Stromal cell of bone marrow (primary cell): ENCODE measurements at places on chromosomes 2 and 18.
A peak's percentile ranks its signal among the peaks of the same experiment; 100 is the strongest.

- DNase-seq, result no peak
Measured at GRCh38 chr18:42921226-42921737, 194.2 kb downstream of the RIT2 start.

DNA sequence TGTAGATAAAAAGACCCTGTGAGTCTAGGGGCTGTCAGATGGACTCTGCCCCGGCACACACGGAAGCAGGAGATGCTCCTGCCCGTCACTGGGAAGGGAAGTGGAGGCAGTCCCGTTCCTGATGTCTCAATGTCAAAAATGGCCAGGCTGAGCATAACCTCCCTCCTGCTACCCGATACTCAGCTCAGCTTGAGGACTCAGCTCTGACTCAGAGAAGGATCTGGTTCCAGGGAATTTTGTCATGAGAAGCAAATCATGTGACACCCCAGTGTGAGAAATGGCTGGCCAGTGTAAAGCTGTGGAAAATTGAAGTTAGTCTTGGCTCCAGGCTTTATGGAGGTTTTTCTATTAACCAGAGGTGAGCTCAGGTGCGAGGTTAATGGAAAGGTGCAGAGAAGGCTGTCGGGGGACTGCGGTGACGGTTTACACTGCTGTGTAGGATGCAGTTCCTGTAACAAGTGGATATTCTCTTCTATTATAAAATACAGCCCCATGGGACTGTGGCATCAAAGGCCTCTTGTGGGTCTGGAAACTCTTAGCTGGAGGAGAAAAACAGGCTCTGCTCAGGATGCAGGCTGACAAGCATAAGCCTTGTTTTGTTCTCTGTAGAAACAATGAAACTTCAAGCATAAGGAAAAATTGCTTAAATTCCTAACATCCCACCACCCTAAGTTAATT, 24.7 kb upstream of the AGAP1 start:
- DNase-seq, result peak; percentile 97

GRCh38 chr18:5500158-5500939, 43.4 kb downstream of the EPB41L3 start:
- no peak for DNase-seq

DNA sequence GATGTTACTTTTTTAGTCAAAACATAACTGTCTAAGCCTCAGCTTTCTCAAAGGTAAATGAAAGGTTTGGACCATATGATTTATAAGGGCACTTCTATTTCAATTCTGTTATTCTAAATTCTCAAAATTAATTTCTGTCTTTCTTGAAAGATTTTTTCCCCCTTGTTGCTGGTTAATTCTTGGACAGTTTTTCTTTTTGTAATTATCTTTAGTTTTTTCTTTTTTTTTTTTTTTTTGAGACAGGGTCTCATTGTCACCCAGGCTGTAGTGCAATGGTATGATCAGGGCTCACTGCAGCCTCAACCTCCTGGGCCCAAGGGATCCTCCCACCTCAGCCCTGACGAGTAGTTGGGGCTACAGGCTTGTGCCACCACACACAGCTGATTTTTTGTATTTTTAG, 121.0 kb upstream of the MYO3B start:
- no peak for DNase-seq

- DNase-seq, result no peak
Measured at GRCh38 chr18:36830158-36830495, 1.2 kb downstream of the KIAA1328 start.

DNA sequence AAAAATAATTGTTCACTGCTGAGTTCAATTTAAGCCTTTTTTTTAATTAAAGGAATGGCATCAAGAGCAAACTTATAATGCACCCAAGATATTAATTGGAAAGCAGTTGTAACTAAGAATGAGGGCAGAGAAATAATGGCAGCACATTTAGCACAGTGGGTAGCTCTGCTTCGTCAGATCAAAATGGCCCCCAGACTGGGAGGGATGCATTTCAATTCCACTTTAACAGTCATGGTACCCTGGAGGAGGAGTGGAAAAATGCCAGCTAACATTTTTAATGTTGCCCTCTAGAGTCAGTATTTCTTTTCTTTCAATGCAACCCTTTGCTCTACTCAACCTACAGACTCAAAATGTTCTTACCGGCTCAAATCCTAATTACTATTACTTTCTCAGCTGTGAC, 504.8 kb upstream of the SETBP1 start:
- no peak for DNase-seq

GRCh38 chr2:85719609-85720240, 25.6 kb downstream of the GNLY start:
- DNase-seq, result no peak

DNA sequence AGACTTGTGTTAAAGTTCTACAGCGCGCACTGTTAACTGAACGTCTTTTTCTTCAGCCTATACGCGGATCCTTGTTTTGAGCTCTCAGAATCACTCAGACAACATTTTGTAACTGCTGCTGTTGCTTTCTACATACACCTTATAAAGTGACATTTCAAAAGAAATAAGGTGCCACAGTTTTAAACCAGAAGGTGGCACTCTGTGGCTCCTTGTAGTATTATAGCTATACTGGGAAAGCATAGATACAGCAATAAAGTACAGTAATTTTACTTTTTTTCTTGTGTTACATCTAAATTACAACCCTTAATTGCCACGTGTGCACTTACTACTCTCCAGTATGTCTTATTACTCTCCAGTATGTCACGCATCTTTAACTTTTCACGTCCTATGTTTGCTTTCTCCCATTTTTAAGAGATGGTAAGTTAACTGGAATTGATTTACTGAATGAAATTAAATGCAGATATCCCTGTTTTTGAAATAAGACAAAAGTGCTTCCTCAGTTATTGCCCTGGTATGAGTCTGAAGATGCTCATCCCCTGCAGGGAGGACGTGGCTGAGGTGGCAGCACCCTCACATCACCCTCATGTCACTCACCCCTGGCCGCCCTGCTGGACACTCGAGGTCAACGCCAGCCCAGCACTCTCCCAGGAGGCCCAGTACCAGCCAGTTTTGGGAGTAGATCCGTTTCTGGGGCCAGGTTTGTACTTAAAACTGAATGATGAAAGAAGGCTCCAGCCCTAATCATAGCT, 37.8 kb downstream of the GORASP2 start:
- no peak for DNase-seq

GRCh38 chr2:165105926-165106325, 97.9 kb downstream of the SCN3A start:
- no peak for DNase-seq

DNA sequence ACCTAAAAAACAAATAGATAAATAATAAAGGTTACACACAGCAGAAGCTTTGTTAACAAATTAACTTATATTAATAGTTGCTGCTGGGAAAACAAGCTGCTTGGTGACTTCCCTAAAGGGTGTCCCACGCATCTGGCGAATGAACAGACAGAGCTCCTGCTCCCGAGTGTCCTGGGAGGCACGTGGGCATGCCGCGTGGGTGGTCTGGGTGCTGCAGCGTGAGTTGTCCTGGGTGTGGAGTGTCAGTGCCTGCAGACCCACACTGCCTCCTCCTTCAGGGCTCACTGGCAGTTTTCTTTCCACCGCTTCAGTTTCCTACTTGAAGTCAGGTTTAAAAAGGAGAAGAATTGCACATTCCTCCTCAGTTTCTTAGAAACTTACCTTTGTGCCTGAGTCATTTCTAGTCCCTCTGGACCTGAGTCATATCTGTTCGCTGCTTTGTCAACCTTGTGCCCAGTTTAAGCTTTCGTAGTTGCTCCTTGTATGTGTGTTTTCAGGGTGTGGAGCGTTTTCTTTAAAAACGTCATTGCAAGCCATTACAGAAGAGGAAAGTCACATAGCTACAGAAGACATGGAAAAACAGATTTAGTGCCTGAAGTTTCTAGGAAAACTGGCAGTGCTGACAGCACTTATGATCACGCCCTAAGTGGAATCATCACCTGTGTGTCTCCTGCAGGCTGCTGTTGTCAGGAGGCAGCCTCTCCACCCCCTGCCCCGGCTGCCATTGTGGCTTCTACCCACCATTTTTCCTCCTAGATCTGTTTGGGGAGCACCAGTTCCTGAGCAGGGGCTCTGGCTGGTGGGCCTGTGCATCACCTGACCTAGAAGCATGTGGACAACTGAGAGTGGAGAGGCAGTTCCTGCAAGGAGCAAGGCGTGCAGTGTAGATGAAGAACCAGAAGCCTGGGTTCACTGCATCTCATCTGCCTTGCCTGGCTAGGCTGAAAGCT, 24.5 kb downstream of the IMPA2 start:
- DNase-seq, result no peak

DNA sequence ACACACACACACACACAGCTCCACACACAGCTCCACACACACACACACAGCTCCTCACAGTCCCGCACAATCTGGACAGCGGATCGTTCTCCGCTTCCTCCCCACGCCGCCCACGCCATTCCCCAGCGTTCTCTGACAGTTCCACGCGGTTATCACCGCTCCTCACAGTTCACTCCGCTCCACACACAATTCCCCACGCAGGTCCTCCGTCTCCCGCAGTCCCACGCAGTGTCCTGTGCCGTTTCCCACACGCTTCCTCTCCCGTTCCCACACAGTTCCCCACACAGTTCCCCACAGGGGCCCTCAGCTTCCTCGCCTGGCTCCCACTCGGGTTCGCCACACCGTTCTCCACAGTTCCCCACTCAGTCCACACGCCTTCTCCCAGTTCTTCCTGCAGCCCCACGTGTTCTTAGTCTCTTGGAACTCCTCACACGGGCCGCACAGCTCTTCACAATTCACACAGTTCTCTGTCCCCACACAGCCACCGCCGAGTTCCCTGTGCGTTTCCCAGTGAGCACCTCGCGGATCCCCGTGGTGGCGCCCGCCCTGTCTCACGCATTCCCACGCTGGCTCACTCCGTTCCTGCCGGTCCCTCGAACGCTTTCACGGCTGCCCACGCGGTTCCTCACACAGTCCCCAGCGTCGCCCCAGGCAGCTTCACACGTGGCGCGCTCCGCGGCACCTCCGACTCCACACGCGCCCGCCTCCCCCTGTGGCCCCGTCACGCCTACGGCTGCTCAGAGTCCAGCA, 38.4 kb downstream of the KIF1A start:
- no peak for DNase-seq

DNA sequence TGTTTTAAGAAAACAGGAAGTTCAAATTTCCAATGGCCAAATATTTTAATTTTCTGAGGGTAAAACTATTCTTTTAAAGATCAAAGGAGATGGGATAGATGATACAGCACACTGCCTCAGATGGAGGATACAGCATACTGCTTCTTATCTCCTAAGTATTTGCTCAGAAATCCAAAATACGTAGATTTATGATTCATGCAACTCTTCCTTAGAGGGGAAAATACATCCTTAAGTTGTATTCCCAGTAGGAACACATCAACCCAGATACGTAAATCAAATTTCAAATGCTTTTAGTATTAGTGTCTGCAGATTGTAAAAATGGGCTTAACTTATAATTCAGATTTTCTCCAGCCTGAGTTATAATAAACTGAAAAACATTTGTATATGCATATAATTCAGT, 235.2 kb downstream of the ZNF385B start:
- no peak for DNase-seq
